ENCODE measurements at places on chromosomes 13 and 19.

- no peak for DNase-seq
Measured at GRCh38 chr19:8148410-8149260, 757 bp downstream of the FBN3 start.

- no peak for DNase-seq
Measured at GRCh38 chr13:45487604-45488003, 22.9 kb downstream of the COG3 start.

- DNase-seq: no peak
Measured at GRCh38 chr19:38182536-38183210, 41.3 kb downstream of the DPF1 start.

DNA sequence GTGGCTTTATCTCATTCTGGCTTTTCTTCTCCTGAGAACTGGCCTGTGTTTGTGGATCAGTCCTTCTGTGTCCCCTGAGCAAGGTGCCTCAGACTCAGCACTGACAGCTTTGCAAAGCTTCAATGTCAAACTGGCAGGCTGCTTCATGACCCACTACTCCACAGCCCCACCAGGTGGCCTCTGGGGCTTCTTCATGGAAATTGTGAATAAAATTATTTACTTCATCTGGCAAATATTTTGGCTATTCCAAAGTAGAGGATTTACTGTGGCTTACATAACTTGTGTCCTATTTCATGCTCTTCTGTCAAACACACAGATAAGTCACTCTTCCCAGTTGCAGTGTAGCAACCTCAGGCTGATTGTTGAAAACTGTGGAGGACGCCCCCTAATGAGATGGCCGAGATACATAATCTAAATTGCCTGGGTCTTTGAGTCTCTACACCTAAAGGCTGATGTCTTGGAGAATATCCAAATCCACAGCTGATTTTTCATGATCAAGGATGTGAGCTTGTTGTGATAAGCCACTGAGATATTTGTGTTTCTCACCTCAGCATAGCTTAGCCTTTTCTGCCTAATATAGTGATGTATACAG, 721.9 kb upstream of the SLC10A2 start:
- DNase-seq: no peak

GRCh38 chr13:51311957-51312520, 27.5 kb upstream of the SERPINE3 start:
- no peak for DNase-seq

- DNase-seq: no peak
Measured at GRCh38 chr13:40230833-40231266, 435.6 kb downstream of the FOXO1 start.

- no peak for DNase-seq
Measured at GRCh38 chr13:70108356-70109105, at the start of gene KLHL1. Gene KLHL1, minus strand, starts transcription at chr13:70108452. Its CDS starts 753 bp downstream, at chr13:70107699.

DNA sequence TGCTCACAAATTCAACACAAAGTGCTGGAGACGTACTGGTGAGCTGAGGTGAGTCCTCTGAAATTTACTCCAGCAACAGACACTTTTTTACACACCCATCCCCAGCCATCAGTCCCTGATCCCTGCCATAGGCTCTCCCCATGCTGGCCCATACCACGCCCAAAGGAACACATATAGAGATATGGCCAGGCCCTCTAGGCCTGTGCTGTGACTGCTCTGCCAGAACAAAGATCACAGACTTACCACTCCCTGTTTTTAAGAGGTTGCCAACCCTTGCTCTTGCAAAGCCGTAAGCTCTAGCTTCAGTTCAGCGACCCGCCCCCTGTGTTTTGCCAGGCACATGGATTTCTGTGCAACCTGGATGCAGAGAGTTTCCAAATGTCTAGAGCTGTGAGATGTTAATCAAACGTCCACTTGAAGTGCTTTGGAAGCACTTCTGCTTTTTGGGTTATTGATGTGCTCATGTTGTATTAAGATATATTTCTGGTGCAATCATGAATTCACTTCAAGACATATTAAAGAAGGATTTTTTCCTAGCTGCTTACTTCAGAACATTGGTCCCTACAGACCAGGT, 59.7 kb downstream of the DLEU7 start:
- no peak for DNase-seq

- DNase-seq: no peak
Measured at GRCh38 chr13:39688699-39689405, 33.4 kb downstream of the COG6 start.

DNA sequence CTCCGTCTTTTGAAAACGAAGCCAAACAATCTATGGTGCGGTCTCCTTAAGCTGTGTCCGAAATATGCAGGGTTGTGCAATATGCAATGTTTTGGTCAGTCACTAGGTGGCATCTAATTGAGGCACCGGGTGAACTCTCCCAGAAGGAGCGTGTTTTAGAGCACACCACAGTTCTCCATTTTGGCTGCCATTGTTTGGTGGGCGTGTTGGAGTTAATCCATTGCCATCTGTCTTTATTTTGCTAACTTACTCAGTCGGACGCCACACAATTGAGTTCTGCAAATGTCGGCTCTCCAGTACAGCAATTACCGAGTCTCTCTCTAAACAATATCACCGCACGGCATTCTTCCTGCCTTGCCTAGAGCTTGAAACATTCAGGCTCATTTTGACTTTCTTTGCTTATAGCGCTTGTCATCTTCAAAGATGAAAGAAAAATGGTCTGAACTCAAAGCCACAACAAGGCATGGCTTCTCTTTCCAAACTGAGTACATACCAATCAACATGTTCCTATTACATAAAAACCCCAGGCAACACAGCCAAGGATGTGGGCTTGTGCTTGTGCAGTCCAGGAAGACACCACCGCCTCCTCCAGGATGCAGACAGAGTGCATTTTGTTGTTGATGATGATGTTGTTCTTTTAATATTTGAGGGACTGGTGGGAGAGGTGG, 182.0 kb upstream of the SERP2 start:
- peak; percentile 62 for DNase-seq

GRCh38 chr19:55197528-55197927, 11.8 kb downstream of the PTPRH start:
- no peak for DNase-seq

DNA sequence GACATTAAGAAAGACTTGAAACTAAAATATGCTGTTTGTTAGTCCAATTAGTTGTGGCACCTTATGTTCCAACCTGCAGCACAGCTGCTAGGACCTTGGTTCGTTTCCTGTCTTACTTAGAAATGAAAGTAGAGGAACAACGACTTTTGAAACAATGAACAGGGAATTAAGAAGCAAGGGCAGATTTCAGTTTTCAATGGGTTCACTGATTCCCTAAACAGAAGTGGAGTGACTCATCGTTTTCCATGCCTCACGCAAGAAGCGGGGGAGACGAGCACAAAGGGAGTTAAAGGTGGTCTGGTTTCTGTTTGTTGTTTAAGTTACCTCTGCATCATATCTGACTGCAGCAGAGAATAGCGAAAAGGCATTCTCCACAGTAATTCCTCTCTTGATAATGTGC, 44.8 kb downstream of the PHF11 start:
- peak; percentile 14 for DNase-seq

GRCh38 chr19:16893686-16893989, 4.8 kb downstream of the F2RL3 start:
- DNase-seq: no peak

DNA sequence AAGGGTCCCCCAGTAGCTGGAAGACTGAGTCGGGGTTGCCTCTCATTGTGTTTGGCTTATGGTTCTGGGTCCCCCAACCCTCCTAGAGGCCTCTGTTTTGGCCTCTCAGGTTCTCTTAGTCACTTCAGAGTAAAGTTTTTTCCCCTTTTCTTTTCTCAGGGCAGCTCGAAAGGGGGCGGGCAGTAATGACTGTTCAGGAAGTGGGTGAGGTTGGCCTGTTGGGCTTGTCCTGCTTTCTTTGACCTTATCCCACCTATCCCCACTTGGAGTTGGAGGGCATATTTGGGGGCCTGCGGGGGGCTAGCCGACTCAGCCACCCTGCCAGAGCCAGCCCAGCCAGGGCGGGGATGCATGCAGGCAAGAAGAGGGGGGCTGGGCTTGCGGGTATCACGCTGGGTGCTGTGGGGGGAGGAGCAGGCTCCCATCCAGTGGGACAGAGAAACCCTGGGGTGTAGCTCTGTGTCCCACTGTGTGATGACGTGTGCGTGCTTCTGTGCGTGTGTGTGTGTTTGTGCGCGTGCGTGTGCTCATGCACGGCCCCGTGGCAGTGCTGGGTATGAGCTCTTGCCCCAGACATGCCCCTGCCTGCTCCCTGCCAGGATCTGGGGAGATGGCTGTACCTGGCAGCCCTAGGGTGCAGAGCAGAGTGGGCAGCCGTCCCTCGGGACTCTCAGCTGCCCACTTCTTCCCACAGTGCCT, 1.4 kb downstream of the CIC start:
- peak; percentile 80 for DNase-seq

GRCh38 chr19:46022431-46023310, at the start of gene PGLYRP1:
Gene PGLYRP1, minus strand, starts transcription at chr19:46023053. Its CDS starts 32 bp downstream, at chr19:46023021.
- DNase-seq: no peak

DNA sequence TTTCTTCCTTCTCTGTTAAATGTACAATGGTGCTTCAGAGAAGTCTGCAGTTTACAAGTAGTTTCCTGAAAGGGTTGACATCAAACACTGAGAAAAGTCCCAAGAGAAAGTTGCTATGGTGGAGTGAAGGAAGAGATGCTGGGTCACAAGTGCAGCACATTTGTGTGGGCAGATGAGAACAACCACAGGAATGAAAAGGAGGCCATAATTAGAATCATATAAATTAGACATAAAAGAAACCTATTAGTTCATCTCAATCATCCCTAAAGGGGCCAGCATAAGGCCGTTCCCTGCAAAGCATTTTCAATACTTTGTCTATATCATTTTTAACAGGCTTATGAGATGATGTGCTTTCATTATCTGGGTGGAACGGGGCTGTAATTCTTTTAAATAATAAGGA, 359.2 kb downstream of the IRS2 start:
- no peak for DNase-seq

- DNase-seq: no peak
Measured at GRCh38 chr13:96958286-96958891, 35.9 kb downstream of the OXGR1 start.

DNA sequence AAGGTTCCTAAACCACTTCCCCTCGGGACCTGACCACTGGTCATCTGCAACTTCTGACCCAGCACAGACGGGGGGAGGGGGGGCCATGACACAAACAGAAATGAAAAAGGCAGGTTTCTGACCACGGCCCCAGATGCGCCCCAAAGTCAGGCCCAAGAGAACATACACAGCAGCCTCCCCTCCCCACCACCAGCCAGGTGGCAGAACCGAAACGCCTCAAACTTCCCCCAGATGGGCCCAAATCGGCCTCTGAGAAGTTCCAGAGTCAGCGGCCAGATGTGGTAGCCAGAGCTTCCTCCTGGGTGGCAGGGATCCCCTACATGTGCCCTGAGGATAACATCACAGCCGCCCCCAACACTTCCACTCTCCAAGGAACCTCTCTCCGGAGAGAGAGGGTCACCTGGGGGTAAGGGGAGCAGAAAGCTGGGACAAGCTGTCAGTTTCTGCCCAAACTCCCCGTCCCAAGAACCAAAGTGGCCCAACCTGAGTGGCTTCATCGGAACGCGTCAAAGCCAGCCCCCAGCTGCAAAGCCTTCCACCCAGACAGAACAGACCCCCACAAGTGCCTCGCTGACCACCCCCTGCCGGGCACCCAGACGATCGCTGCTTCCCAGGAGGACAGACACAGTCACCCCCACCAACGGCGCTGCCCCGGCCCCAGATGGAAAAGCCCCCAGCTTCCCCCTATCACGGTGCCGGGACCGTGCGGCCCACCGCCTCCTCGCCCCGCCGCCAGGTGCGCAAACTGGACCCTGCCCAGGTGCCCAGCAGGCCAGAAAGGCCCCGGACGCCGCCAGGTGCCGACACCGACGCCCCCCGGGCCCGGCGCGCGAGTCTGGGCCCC, 800 bp downstream of the ELL start:
- DNase-seq: peak; percentile 56

DNA sequence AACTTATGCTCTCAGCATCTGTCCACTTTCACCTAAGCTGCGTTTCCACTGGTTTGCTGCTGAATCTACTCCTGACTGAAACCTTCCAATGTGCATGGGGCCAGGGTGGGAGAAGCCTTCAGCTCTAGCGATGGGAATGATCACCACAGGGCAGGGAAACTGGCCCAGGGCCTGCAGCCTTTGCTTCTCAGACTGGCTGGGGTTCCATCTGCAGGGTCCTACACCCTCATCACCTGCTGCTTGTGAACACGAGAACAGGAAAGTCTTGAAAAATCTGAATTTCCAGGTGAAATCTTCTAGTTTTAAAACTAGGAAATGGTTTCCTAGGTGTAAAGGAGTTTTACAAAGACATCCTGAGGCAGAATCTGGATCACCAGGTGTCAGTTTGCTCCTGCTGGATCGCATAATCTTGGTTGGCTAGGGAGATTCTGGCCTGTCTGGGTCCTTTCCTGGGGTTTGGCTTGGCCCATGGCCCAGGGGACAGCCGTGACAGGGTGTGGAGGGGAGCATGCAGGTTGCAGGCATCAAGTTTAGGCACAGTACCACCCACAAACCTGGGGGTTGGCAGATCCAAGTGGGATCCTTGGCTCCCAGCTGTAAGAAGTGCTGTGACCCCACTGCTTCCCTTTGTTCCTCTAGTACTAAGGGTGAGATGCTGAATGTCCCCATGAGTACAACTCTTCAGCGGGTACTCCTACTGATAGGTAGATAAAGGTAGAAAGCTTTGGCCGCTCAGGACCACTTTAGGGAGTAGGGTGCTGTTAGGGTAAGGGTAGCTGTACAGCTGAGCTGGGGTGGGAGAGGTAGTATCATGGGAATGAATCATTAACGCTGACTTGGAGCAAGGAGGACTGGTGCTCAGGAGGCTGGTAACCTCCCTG, 1.8 kb upstream of the UBE2M start:
- no peak for DNase-seq

GRCh38 chr13:109833071-109833470, 46.7 kb upstream of the IRS2 start:
- no peak for DNase-seq

GRCh38 chr13:72960541-72960940, 98.3 kb upstream of the KLF5 start:
- DNase-seq: no peak

- no peak for DNase-seq
Measured at GRCh38 chr19:7307590-7308218, 13.5 kb upstream of the INSR start.

DNA sequence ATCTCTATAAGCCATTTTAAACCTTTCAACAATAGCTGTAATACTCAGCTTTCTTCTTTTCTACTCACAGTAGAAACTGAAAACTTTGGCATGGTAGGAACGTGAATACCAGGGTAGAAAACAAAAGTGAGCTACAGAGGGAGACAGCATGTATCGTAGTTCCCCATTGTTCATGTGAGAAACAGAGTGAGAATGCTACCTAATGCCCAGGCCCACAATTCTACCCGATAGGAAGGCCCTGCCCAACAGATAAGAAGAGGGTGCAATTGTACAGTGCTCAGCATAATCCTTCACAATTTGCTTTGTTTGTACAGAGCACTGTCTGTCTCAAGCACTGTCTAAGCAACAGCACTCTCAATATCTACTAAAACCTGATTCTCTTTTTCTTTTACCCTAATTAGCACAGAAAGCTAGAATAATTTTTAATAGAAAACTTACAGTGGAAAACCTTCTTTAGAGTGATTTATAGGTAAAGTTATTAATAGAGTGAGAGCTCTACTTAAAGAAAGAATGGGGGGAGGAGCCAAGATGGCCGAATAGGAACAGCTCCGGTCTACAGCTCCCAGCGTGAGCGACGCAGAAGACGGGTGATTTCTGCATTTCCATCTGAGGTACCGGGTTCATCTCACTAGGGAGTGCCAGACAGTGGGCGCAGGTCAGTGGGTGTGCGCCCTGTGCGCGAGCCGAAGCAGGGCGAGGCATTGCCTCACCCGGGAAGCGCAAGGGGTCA, 322.3 kb downstream of the EFNB2 start:
- no peak for DNase-seq
